Left ventricle myocardium superior (tissue), 1 donor: ENCODE measurements at places on chromosomes 2 and 18. TPM values are rescaled to one million over a fixed set of nuclear protein-coding genes. Genes with fewer than 3 reads are reported as not detected.

DNA sequence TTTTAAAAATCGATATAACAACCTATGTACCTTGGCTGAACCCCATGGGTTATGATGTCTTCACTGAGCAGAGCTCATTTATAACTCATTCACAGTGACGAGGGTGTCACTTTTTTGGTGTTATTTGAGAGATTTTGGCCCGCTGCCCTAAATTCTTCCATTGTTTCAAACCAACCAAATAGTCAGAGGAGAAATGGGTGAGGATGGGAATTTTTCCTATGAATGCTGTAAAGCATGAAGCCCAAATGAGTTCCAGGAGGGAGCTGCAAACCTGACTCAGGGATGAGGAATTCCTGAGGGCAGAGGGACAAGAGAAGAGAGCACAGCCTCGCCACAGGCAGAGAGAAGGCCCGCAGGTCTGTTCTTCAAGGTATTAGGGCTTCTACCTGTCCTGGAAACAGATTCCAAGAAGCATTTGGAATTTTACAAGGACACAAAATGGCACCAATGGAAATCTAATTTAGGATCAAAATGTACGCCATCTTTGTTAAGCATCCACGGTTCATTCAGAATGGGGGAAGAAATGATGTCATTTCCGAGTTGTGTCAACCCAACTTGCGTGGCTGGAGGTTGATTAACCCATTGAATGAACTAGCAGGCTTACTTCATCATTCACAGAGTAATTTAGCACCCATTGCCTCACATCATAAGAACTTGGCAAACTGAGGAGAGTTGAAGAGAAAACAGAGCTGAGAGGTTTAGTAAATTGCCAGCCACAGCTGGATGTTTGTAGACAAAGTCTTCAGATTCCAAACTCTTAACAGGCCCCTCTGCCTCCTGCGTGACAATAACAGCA, 133.5 kb downstream of the LAMA3 start:
- no peak for DNase-seq

GRCh38 chr18:55529581-55529980, 58.4 kb downstream of the TCF4 start:
- DNase-seq, result no peak

DNA sequence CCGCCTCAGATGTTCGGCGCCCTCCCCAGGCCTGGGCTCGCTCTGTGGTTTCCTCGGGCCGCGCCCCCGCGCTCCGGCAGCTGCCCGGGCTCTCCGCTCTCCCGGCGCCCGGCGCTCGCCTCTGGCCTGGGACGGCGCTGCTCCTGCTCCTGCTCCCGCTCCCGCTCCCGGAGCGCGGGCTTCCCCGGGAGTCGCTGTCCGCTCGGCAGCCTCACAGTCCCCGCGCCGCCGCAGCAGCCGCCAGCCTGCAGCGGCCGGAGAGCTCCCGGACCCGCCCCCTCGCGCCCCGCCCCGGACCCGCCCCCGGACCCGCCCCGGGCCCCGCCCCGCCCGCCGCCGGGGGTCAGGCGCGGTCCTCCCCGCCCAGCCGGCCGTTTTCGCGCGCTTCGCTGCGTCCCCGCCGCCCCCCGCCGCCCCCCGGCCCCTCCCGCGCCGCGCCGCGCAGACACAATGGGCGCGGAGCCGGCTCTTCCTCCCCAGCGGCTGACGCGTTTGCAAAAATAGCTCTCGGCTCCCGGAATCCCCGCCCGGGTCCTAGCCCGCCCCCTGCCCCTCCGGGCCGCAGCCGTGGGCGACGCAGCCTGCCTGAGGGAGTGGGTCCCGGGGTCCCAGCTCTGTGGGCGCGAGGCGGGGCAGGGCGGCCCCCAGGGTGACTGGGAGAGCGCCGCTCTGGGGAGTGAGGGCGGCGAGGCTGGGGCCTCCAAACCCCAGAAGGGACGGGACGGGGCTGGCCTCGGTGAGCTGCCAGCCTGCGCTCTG, at the start of gene ARL4C:
Gene ARL4C, minus strand, starts transcription at position 247 of the 759 bp plus-strand sequence. CDS start 495 bp downstream, outside the sequence.
- peak; percentile 78 for DNase-seq

DNA sequence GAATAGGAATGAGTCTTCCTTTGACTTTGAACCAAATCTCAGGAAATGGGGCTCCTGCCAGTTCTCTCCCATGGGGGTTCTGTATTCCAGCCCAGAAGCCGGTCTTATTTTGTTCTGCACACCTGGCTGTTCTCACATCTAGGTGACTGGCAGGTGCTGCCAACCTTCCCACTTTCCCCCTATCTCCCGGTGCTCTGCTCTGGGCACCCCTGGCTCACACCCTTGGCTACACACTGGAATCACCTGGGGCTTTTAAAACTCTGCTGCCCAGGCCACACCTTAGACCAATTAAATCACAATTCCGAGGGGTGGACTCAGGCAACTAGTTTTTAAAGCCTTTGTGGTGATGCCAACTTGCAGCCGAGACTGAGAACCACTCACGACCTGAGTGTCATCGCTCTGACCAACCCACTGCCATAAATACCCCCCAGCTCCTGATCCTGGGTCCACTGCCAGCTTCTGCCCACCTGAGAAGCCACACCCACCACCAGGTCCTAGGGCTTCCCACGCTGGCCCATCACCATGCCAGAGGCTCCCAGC, 69.2 kb downstream of the KCNF1 start:
- DNase-seq, result no peak

DNA sequence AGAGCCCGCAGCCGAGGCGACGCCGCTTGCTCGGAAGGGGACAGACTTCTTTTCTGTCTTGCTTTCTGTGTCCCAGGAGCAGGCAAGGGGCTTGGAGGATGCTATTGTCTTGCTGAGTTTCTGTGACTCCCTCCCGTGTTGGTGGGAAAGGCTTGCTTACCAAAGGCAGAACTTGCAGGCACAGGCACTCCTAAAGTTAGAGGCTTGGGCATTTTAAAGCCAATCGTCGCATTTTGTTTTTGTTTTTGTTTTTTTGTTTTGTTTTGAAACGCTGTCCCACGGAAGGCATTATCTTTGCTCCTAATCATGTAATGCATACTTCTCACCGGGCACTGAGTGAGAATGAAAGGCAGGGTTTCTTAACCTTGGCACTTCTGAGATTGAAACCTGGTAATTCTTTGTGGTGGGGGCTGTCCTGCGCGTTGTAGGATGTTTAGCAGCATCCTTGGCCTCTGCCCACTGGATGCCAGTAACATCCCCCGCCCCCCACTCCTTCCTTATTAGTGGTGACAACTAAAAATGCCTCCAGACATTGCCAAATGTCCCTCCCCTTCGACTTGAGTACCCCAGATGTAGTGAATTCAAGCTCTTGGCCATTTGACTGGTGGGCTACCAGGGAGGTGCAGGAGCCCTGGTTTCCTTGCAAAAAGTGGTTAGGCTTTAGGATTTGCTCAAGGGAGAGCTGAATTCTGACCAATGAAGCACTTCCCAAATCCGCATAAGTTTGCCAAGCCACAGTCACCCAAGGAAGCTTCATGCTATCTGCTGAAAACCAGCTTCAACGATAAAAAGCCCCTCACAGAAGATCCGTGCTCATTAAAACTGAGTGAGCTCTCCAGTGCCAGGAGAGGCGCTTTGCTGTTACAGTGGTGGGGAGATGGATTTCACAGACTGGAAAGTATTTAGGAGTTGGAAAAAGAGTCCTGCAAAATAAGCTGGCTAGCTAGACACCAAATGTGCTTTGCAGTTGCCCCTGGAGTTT, 1.2 kb downstream of the ANTXR1 start:
- DNase-seq, result no peak

- DNase-seq, result no peak
Observed at GRCh38 chr2:241635756-241636155, 1.2 kb downstream of the THAP4 start.

DNA sequence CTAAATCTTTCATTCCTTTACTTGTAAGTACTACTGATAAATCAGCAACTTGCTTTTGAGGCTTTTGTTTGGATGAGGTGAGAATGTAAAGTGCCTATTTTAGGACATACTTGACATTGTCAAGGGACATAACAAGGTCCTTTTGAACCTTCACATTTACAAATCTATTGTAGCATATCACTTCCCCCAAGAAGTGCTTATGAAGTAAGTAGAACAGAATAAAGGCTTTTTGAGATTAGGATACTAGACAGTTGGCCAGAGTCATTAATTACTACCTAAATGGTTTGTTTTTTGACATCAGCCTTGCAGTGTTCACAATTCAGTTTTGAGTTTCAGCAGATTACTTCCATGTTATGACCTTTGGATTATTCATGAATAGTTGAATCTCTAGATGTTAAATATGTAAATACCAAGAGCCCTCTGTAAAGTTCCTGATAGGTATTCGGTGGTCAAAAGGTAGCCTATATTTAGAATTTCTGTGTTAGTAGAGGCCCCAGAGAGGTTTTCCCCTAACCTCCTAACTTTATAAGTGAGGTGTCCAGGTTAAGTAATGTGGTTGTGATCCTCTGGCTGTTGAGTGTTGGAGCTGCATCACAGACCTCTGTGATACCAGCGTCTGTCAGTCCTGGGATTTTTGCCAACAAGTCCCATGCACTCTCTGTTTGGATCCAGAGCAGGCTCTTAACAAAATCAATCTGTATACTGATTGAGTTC, 67.2 kb downstream of the LCLAT1 start:
- no peak for DNase-seq

- no peak for DNase-seq
Observed at GRCh38 chr2:28604284-28604843, 108.5 kb downstream of the PLB1 start.

GRCh38 chr2:190435031-190435670, 27.0 kb downstream of the MFSD6 start:
- DNase-seq, result no peak

- no peak for DNase-seq
Observed at GRCh38 chr18:25327584-25327983, 24.4 kb downstream of the ZNF521 start.

GRCh38 chr18:24702001-24702515, 241.6 kb downstream of the HRH4 start:
- DNase-seq, result no peak

GRCh38 chr2:181581534-181581933, 75.4 kb downstream of the CERKL start:
- DNase-seq, result no peak

GRCh38 chr18:49447810-49448745, 12.4 kb downstream of the DYM start:
- no peak for DNase-seq

GRCh38 chr2:69559442-69560146, 83.9 kb downstream of the AAK1 start:
- DNase-seq, result no peak

- no peak for DNase-seq
Observed at GRCh38 chr18:79571211-79572092, 108.2 kb upstream of the CTDP1 start.

GRCh38 chr2:53312181-53312580, 455.4 kb upstream of the CHAC2 start:
- no peak for DNase-seq

DNA sequence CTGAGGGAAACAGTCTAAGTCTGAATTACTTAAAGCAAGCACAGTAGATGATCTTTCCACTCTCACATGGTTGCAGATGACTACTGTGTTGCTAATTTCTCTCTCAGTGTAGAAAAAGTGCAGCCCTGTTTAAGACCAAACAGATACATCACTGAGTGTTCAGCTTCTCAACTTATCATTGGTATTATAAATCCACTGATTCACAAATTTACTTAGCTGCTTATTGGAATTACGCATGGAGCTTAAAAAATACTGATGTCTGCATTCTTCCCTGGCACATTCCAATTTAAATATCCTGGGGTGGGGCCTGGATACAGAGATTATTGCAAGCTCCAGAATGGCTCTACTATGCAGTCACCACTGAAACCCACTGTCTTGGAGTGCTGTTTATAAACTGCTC, 411.2 kb downstream of the RND3 start:
- no peak for DNase-seq

TMX3 gene
- total RNA-seq, result 25.7 TPM

GPBAR1 gene
- total RNA-seq, result 0.67 TPM

MAP3K19 gene
- total RNA-seq, result not detected

CPS1 gene
- 3.1 TPM for total RNA-seq

STON1 gene
- 6.7 TPM for total RNA-seq

ST6GAL2 gene
- total RNA-seq, result 0.12 TPM
